ENCODE measurements at places on chromosomes 2 and 18.

DNA sequence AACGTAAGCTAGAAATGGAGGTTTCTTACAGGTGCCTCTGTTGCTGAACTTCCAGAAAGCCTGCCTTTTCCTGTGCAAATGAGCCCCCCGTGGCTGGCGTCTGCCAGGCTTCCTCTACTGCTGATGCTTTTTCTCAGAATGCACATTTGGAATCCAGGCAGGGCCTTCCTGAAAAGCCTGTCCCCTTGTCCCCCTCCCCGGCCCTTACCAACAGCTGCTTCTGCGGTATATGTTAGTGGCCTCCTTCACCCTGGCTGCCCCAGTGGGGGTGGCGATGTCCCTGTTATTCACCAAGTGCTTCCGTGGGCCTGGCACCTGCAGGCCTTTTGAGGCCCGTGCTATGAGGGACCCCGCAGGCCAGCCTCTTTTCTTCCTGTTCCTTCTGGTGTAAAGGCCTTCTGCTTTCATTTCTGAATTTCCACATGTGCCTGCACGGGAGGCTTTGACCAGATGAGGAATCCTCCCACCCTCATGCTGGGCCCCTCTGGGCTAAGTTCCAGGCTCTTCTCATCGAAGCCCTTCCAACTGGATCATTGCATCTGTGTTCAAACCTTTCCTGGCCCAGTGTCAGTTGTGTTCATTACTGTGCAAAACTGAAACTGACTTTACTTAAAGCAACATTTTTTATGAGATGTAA is 10.4 kb downstream of the CNDP2 start:
- no peak for DNase-seq

DNA sequence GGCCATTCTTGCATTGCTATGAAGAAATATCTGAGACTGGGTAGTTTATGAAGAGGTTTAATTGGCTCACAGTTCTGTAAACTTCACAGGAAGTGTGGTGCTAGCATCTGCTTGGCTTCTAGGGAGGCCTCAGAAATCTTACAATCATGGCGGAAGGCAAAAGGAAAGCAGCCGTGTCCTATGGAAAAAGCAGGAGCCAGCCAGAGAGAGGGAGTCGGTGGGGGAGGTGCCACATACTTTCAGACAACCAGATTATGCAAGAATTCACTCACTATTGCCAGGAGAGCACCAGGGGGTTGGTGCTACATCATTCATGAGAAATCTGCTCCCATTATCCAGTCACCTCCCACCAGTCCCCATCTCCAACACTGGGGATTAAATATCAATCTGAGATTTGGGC is 64.1 kb downstream of the CPS1 start:
- DNase-seq, result no peak

- no peak for DNase-seq
Measured at GRCh38 chr2:193668557-193669323, 1474.0 kb upstream of the TMEFF2 start.

DNA sequence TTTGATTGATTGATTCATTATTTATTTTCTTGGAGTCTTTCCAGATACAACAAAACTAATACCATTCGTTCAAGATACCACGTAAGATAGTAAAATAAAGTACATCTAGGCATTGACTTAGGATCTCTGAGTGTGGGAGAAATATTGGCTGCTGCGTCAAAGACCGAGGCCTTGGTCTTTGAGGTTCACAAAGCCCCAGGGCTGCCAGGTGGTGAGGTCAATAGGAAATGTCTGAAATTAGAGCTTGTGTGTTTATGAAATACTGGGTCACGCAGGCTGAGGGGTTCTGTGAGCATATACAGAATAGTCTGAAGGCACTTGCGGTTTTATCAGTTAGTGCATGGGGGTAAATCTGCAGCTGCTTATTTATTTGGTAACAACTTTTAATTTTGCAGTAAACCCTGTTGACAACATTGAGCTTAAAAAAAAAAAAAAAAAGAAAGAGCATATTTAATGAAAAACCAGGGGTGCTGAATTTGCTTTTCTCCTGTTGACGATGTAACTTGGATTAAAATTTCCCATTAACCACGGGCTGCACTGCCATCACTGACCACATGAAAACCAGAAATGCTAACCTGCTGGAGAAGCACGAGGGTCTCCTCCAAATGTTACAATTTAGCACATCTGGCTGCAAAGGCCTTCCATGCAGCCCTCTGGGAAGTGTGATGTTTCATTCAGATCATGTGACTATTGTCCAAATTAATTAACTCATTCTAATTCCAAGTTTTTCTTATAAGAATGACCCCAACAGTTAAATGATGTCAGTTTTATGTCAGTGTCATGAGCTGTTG is 27.1 kb upstream of the SERPINB12 start:
- no peak for DNase-seq

Measured in HTR-8/SVneo (cell line).